ENCODE measurements at places on chromosomes 3 and 15.

- DNase-seq, result no peak
These were observed 567.1 kb downstream of the EDEM1 start for GRCh38 chr3:5754602-5755001.

DNA sequence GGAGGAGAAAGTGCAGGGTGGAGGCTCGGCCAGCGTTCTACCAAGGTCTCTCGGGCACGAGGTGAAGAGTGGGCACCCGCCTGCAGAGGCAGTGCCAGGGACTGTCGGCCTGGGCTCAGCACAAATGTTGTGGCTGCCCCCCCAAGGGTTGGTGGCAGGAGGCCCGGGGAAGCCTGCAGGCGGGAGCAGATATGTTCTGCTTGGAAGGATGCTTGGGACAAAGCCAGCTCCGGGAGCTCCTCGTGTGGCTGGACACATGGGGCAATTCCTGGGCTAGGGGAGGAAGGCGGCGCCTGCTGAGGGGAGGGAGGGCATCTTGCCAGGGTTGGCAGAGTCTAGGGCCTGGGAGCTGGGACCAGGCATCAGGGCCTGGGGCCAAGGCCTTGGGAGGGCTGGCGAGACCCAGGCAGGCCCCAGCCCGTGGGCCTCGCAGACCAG lies 30.4 kb upstream of the FBLN2 start:
- DNase-seq, result no peak

GRCh38 chr3:14890476-14890875 lies 56.9 kb upstream of the NR2C2 start:
- no peak for DNase-seq

DNA sequence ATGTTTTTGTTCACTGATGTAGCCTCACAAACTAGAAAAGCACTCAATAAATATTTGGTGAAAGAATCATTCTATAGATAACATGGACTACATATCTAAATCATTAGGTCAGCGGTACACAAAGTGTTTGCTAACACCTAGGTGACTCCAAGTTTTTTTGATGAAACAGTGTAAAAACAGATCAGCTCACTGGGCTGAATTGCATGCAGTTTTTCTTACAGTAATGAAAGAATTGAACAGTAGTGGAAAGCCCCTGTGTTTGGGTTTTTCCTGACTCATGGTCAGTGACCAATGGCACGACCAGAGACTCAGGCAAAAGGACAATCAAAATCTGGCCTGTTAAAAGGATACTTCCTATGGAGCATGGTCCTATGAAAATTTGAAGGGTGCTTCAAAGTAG lies 384.3 kb upstream of the EPHA6 start:
- no peak for DNase-seq

DNA sequence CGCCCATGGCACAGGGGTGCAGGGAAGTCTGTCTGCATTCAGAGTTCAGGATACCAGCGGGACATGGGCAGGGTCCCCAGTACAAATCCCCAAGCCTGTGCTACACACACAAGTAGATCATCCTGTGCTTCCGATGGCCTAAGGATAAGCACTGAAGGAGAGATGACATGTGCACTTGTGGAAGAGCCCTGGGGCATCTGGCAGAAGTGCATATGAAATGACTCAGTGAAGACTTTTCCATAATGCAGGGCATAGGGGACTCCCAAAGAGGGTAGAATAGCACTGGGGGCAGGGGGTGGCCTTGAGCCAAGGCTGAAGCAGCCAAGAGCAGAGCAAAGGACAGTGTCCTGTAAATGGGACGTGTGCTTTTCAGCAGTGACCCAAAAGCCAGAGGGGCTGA lies 22.9 kb downstream of the ADAMTS17 start:
- DNase-seq, result no peak

GRCh38 chr3:114218006-114218405 lies 19.4 kb downstream of the ZNF80 start:
- DNase-seq, result no peak

GRCh38 chr3:186551387-186551786 lies 7.2 kb upstream of the CRYGS start:
- no peak for DNase-seq

GRCh38 chr15:74417225-74417624 lies 16.5 kb downstream of the SEMA7A start:
- DNase-seq, result no peak

GRCh38 chr3:4720316-4721075 lies 227.3 kb downstream of the ITPR1 start:
- DNase-seq, result no peak

DNA sequence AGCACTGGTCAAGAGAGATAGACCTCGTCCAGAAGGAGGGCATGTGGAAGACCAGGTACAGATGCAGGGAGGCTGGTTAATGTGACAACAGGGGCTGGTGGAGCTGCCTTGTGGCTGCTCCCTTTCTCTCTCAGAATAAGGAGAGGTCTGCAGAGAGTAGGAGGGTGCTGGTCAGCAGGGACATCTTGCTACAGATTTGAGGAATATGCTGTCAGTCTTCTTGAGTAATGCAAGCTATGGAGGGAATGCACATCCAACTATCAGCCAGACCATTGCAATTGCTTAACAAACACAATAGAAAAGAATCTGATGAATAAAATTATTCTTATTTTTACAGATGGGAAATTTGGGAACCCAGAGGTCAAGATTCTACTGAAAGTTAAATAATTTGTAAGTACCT lies 20.3 kb upstream of the SIAH2 start:
- DNase-seq, result no peak

DNA sequence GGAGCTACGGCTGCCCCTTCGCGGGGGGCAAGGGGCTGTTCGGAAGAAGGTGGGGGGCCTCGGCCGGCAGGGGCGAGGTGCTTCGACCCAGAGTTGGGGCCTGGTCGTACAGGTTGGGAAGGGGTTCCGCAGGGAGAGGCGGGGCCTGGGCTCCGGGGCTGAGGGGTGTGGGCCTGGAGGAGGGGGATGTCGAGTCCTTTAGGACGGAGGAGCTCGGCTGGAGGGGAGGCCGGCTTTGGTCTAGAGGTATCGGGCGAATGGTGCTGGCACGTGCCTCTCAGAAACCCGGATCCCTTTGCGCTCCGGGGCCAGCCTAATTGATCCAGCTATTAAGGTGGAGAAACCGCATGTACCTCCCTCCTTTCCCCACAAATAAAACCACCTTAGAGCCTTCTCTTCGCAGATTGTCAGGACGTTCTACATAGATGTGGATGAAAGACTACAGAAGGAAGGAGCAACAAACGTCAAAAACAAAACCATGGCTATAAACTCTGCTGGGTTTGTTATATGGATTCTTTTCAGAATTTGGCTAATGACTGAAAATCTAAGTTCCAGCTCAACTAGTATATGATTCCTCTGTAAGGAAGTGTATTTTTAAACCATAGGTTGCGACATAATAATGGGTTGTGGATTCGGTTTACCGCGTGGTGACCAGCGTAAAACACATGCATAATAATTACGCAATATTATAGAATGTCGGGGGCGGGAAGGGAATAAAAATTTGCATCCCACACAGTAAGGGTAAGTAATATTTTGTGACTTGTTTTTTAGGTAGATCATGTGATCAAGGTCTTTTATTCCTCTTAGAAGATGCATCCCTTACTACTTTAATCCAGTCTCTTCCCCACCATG lies 644 bp upstream of the NGLY1 start:
- DNase-seq, result no peak

- DNase-seq, result no peak
These were observed 6.4 kb upstream of the ADAM10 start for GRCh38 chr15:58755956-58756355.

GRCh38 chr3:141405025-141405424 lies 36.7 kb downstream of the ZBTB38 start:
- DNase-seq, result no peak
